ENCODE measurements at places on chromosomes 4 and X.

- no peak for DNase-seq
These were observed 11.3 kb upstream of the DHX15 start for GRCh38 chr4:24595659-24596058.

DNA sequence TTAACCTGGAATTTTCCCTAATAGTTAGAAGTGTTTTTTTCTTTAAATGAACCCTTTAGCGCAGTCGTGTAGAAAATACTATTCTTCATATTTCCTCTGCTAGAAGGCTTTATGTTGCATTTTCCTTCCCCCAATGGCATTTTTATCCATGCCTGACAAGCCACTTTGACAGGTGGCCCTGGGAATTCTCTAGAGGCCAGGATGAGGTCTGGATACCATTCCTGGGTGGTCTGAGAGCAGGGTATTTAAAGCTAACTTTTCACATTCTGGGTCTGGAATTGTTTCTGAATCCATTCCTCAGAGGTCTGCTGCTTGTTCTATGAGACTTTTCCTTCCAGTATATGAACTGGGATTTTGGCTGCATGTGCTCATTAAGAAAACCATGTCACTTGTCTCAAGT lies 31.2 kb upstream of the PDGFRA start:
- no peak for DNase-seq

- no peak for DNase-seq
These were observed 21.5 kb downstream of the FAM9C start for GRCh38 chrX:13022926-13023325.

GRCh38 chr4:2449511-2450392 lies 19.2 kb upstream of the RNF4 start:
- DNase-seq: no peak

- no peak for DNase-seq
These were observed 19.1 kb upstream of the TEX13B start for GRCh38 chrX:108001218-108001814.

DNA sequence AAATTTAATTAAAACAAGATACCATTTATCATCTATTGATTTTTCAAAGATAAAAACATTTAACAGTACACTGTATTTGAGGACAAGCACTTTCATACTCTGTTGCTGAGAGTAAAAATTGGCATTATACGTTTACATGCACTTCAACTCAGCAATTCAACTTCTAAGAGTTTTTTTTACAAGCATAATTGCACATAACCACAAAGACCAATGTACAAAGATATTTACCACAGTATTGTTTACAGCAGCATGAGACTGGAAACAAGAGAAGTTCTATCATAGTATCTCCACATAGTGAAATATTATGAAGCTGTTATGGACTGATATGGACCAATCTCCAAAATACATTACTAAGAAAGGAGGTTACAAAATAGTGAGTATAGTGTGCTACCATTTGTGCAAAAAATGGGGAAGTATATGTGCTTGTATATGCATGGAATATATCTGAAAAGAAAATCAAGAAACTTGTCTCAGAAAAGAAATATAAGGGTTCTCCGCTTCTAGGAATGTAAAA lies 10.9 kb downstream of the GAB3 start:
- DNase-seq: no peak

- DNase-seq: no peak
These were observed 8.7 kb upstream of the ITGB1BP2 start for GRCh38 chrX:71292669-71293365.
